Stimulated activated CD4-positive, alpha-beta T cell treated with anti-CD3 and anti-CD28 coated beads, Interleukin-2, amount 100 ng/mL, for 24 hours (primary cell): ENCODE measurements at places on chromosomes 1 and 21.

DNA sequence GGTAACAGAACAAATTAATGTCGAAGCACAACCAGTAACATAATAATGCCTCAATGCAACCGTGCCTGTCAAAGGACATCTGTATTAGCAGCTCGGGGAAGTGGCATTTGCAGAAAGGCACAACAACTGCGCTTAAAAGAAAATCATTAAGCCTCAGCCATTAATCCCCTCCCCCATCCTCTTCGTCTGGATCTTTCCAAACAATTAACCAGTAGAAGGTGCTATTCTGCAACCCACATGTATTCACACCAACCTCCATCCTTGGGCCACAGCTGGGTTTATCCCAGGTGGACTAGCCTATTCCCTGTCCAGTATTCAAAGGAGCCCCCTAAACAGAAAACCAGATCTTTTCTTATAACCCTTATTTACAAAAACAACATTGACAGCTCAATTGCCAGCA is 2.6 kb downstream of the RERE start:
- DNase-seq = no peak

DNA sequence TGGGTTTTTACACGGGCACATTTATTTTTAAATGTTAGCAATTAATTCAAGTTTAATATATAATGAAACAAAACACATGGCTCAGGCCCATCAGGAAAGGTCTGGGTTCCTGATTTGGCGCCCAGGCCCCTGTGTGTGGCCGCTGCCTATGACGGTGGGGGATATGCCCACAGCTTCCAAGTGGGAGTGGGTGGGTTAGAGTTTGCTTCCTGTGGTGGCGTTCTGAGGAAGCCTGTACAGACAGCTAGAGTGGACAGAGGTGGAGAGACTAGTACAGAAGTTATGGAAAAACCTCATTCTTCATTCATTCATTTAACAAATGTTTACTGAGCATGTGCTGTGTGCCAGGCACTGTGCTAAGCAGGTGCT is 22.4 kb upstream of the EPS8L3 start:
- DNase-seq = no peak

DNA sequence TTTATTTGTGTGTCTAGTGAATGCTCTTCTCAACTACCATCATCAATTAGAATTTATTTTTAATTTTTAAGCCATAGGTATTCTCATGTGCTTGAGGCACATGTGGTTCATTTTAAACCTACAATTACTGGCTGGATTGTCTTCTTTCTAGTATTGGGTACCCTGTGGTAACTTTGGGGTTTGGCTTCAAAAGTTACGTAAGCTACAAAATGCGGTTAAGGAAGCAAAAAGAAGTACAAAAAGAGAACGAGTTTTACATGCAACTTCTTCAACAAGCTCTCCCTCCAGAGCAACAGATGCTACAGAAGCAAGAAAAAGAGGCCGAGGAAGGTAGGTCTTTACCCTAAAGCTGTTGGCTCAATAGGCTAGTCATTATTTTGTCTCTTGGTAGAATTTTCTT is 25.8 kb downstream of the MACO1 start:
- DNase-seq = no peak

DNA sequence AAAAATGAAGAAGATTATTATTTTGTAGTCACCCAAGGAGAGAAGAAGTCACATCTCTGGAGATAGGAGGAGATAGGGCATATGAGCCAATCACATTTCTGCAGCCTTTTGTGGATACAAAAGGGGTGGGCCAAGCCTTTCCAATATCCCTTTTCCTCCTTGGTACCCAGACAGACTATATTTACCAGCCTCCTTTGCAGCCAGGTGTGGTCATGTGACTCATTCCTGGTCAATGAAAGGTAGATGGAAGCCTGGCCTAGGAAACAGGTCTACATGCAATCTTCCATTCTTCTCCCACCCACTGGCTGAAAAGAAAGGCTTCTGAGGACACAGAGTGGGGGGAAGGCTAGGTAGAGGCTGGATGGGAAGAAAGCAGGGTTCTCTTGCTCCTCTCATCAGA is 58.1 kb upstream of the ERG start:
- no peak for DNase-seq

DNA sequence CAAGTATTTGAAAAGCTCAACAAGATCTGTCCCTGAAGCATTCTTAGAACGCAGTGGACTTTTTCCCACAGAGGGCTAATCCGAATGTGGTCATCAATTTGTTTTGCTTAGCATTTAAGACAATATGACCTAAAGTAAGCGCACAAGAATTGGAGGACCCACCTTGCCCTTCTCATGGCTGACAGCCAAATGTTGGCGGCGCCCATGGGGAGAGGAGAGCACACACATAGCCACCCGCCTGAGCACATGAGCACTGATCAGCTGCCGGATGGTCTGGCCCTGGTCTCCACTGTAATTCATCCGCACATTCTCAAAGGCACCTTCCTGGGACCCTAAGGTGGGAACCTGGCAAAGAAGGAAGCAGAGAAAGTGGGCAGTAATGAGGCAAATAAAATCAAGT is 52.4 kb downstream of the UBR4 start:
- DNase-seq = no peak

DNA sequence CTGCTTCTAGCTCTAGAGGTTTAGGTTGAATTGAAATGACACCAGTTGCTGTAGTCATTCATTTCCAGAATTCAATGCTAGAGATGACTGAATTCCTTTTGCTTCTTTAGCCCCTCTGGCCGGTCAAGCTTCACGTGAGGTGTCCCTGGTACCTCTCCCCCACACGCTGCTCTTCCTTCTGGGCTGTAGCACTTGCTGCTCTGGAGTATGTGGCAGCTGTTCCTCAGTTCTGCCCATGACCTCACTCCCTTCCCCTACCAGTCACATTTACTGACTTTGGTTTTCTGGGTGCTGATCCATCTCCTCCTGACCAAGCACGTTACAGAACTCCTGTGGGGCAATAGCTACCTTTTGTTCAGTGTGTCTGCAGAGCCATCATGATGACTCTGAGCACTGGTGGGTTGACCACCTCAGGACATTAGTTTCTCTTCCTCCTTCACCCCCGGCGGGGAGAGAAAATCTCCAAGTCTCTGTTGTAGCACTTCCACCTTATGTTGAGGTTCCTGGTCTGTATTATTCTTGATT is 128.1 kb downstream of the HHAT start:
- no peak for DNase-seq

DNA sequence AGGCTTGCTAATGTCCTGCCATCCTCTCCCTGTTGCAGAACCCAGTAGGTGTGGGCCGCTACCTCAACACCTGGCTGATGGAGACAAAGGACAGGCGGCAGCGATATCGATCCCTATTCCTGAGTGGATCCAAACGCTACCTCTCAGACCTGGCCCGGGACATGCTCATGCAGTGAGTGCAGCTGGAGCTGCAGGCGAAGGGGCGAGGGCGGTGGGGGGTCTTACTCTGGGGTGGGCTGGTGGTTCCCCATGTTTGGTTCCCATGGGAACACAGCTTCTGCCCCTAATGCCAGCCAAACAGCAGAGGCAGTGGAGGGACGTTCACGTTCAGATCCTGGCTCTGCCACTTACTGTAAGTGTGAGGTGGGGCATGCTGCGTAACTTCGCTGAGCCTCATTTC is 15.8 kb upstream of the TTC22 start:
- DNase-seq = no peak

DNA sequence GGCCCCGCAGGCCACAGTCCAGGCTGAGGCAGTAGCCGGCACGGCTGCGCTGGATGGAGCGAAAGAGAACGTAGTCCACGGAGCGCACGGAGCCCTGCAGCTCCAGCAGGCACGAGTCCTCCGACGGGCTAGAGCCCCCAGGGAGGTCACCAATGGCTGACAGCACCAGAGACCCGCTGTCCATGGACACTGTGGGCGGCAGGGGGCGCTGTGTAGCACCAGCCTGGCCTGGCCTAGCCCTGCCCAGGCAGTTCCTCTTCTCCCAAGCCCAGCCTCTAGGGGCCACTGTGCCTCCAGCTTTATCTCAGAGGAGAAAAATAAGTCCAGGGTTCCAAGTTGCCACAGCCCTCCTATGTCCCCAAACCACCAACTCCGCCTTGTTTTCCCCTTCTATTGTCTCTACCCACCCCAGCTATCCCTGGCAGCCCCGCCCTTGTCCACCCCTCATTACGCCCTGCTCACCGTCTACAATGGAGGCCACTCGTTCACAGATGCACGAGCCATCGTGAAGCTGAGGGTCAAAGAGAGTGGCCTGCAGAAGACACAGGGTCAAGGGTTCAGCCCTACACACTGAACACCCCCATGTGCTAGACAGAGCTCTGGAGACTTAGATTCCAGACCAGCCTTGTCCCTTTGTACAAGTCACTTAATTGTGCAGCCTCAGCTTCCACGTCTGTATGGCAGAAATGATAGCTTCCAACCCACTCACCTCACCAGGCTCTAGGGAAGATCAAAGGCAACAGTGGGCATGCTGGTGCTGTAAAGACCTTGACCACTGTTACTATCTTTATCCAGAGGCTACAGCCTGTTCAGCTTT is 4.4 kb downstream of the ENTREP3 start:
- peak; percentile 98 for DNase-seq

DNA sequence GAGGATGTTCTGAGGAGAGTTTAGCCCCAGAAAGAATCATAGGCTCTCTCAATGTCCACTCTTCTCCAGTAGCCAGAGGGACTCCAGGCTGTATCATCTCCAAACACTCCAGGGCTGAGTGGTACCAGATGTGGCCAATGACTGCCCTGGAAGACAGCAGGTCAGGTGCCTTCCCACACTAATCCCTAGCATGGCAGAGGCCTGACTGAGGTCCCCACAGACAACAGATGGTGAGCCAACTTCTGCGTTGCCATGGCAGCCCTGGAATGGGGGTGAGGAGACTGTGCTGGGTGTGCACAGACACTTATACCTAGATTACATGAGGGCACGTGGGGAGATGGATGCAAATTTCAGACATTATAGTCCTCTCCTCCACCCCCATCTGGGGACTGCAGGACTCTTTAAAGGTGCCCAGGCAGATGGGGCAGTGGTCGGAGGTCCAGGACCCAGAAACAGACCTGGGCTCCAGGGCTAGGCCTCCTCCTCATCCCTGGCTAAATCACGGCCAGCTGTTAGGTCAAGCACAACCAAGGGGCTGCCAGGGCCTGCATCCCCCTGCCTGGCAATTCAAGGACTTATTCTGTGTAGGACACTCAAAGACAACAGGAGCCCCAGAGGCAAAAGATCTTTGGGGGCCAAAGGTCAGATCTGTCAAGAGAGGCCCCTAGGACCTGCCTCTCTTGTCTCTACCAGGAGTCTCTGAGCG is 42.9 kb downstream of the CAMK2N1 start:
- no peak for DNase-seq

- DNase-seq = no peak
Observed at GRCh38 chr1:118717893-118718292, 270.2 kb downstream of the TBX15 start.

DNA sequence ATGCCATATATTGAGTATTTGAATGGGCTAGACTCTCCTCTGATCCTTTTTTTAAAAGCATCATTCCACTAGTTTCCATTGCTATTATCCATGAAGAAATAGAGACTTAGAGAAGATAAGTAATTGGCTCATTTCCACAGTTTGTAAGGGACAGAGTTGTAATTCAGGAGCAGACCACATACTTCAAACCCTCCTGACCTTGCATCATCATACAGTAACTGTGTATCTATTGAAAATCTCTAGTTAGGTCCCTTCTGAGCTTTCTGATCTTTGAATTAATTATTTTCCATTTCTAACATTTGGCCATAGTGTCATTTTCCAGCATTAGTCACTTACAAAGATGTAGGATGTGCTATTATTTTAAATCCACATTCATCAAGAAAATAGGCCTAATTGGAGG is 386.5 kb upstream of the ST6GALNAC5 start:
- DNase-seq = no peak

- no peak for DNase-seq
Observed at GRCh38 chr1:29620631-29621030, 384.3 kb downstream of the PTPRU start.

DNA sequence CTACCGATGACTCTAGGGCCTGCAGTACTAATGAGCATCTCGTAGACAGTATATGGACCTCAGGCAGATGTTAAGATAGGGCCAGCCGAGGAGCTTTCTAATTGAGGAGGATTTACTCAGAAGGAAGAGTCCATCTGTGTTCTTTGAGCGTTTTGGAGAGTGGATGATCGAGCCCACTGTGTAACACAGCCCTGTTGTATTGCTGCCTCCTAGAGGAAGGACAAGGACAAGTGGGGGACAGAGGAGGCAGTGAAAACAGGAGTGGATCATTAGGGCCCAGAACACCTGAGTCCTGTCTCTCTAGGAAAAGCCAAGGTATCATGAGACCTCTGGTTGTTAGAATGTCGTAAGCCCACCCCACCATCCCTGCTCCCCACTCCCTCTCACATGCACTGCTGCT is 62.9 kb downstream of the TBX19 start:
- no peak for DNase-seq

DNA sequence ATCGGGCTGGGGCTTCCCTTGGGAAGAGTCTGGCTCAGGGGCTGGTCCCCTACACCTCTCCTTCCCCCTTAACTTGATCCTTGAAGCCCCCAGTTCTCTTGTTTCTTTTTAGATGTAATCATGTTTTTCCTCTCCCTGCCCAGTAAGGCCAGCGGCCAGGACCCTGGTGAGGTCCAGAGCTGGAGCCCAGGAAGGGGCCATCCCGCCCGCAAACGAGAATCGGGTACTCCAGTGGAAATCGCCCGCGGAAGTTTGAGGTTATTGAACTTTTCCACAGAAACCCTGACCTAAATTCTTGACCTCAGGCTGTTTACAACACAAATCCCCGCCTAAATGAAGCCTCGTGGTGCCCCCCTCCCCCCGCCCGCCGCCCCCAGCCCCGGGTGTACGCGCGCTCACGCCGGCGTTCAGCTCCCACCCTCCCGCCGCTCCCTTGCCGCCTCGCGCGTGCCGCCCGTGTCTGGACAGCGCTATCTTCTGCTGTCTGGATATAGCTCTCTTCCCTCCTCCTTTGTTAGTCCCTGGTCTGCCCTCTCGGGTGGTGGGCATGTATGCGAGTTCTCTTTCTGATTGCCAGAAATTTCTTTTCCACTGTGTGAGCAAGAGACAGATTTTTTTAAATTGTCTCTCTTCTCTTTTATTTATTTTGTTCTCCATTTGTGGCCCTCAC is 165.9 kb upstream of the CACNA1E start:
- no peak for DNase-seq

DNA sequence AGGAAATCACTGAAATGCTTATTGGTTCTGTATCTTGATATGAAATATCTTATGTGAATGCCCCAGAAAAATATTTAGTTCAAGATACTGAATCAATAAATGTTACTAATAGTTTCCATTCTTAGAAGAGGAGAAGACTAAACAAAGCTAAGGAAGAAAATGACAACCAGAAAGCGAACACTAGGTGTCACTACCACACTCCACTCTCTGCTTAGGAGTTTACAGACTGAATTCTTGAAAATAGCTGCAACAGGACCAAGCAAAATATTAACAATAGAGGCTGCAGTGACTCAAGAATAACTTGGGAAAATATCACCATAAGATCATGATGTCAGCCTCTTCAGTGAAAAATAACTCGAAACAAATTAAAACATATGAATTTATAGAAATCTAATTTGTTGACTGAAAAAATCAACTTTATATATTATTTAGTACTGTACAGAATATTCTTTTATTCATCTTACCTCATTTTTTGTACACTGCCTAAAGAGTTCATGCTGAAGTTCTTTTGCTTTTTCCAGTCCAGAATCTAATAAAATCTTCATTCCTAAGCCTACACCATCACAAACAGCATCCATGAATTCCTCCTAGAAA is 61.6 kb downstream of the KIF14 start:
- DNase-seq = no peak
